ENCODE measurements at places on chromosomes 7 and 10.

DNA sequence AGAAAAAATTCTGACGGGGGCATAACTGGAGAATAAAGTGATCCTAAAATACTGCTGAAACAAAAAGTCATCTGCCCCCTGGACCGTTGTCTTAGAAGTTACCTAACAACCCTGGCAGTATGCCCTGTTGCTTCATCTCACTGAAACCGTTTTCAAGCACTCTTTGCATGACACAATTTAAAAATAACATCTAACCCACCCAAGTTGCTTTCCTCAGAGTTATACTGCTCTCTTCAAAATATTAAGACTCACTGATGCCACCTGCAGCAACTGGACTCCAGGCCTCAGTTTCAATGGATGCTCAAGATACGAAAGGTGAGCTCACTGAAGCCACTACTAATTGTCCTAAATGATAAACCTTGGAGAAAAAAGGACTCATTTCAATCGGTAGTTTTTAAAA is 57.4 kb downstream of the CDK6 start:
- no peak for DNase-seq

GRCh38 chr7:93284908-93285307 is 52.7 kb downstream of the VPS50 start:
- no peak for DNase-seq

DNA sequence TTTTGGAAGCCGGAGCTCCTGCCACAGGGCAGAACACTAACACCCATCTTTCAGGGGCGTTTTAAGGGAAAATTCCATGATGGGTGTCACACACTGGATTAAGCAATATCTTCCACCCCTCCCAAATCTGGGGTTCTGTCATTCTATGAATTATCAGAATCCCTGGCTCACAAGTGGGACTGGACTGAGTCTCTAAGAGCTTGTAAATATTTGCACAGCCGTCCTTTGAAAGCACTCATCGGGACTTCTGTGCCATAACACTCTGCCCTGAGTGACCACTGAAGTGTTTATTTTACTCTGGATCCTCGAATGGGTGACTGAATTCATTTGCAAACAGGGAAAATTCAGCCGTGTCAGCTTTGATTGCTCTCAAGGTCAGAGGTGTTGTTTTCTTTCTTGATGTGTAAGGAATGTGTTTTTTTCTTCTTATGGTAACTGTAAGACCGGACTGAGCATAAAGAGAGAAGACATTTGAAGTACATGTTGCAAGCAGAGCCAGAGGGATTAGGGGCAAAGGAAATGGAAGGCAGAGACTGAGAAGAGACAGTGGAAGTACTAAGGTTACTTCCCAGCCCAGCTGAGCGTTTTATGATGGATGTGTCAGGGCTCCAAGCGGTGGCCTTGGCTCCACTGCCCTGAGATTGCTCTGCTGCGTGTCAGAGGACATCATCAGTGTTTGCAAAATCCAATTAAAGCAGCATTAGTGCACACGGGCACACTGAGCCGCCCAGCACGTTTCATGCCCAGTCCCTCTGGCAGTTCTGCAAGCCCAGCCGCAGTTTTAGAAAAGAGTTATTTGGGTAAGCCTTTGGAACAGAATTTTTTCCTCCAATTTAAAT is 17.7 kb upstream of the GTPBP4 start:
- no peak for DNase-seq

- DNase-seq = no peak
Measured at GRCh38 chr7:29447828-29448227, 115.8 kb upstream of the PRR15 start.

DNA sequence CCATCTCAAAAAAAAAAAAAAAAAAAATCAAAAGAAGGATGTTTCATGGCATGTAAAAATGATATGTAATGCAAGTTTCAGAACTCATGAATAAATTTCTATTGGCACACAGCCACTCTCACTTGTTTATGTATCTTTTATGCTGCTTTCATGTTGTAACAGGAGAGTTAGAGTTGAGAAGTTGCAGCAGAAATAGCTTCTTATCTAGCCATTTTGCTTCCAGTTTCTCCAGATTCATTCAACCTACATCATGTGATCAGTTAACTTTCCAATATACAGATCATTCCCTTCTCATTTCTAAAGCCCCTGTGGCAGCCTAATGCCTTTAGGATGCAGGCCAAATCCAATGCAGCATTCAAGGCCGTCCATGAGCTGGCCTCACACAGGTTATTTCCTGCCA is 30.4 kb downstream of the ZNF786 start:
- no peak for DNase-seq

- no peak for DNase-seq
Measured at GRCh38 chr7:25369786-25370185, 141.5 kb upstream of the NPVF start.

GRCh38 chr10:79411546-79412495 is 33.6 kb downstream of the ZCCHC24 start:
- DNase-seq = no peak

DNA sequence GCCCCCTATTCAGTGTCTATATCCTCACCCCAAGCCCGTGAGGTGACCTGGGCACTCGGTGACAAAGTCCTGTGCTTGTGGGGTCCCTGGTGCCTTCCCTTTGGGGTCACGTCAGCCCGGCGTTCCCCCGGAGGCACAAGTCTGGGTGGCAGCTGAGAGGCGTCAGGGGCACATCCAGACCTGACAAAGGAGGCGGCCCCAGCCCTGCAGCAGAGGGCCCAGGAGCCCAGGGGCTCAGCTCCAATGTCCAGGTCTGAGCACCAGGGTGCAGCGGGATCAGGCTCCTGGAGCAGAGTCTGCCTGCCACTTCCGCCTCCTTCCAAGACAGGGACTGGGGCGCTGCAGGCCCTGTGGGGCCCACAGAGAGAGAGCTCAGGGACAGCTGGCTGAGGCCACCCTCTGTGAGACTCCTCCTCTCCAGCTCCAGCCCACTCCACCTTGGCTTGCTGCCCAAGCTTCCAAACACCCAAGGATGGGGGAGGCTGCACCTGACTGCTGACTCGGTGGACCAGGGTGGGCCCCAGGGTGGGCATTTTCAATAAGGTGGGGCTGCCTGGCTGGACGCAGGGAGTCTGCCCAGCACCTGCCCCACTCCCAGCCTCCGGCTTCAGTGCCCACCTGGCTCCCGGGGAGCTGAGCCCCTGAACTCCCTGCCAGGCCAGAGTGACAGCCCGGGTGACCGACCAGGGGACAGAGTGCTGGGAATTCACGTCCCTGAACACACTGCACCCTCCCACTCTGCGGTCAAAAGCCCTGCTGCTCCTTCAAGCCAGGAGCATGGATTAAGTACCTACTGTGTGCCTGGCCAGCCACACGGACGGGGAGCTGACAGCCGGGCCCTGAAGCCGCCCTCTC is 1.0 kb upstream of the KNDC1 start:
- DNase-seq = no peak

Measured in non-pigmented ciliary epithelial cell (primary cell).